ENCODE measurements at places on chromosomes 4 and X.

DNA sequence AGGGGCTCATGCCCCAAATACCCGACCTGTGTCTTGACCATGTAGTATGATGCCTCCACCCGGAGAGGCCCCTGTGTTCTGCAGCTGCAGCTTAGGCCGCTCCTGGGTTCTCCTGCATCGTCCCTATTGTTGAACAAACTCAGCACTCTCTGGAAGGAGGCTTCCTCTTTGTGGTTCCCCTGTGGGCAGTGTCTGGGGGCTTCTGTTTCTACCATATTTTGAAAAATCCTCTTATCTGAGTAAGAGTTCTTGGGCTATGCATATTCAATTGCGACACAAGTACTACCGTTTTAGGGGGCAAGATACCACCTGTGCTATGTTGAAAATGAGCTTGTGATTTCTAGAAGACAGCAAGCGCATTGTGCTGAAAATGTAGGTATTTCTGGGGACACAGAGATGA is 276.6 kb downstream of the DHRSX start:
- DNase-seq: no peak

DNA sequence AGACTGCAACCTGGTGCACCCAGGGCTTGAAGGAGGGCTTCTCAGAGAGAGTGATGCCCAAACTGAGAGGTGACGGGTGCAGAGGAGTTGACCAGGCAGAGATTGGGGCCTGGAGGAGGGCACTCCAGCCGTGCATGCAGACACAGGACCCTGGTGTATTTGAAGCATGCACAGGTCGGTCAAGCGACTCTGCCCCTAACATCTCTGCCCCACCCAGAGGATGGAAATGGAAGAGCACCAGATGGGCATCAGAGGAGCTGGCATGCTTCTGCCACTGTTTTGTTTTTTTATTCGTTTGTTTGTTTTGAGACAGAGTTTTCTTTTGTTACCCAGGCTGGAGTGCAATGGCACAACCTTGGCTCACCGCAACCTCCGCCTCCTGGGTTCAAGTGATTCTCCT is 320.9 kb downstream of the EVC2 start:
- no peak for DNase-seq

- DNase-seq: no peak
Observed at GRCh38 chr4:7460566-7460965, 25.8 kb upstream of the PSAPL1 start.

- no peak for DNase-seq
Observed at GRCh38 chrX:153161952-153162351, 17.1 kb upstream of the MAGEA1 start.

- no peak for DNase-seq
Observed at GRCh38 chr4:105092356-105092755, 54.3 kb upstream of the TET2 start.

DNA sequence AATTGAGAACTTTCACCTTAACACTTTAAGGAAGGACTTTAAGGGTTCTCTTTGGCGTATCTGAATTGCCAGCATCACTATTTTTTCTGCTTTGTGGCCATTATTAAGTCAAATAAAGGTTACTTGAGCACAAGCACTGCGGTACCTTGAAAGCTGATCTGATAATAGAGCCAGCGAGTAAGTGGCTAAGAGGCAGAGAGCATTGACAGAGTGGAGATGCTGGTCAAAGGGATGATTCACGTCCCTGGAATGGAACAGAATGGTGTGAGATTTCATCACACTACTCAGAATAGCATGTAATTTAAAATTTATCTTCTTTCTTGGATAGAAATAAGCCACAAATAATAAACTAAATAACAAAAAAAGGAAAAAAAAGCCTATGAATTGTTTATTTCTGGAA is 57.1 kb upstream of the NPFFR2 start:
- peak; percentile 74 for DNase-seq

DNA sequence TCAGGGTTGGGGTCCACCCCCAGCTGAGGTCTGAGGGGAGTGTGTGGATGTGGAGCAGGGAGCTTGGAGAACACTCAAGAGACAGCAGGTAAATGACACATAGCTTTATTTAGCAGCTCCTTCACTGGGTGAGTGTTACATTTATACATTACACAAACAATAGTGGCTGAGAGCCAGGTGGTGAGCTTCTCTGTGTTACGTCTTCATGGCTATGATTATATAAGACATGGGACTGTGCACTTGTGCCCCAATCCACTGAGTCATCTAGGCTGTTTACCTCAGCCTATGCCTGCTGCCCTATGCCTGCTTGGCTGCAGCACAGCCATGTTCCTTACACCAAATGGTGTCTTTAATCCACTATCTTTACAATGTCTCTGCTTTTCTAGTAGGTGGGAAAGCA is 459.6 kb downstream of the AFF2 start:
- DNase-seq: no peak

DNA sequence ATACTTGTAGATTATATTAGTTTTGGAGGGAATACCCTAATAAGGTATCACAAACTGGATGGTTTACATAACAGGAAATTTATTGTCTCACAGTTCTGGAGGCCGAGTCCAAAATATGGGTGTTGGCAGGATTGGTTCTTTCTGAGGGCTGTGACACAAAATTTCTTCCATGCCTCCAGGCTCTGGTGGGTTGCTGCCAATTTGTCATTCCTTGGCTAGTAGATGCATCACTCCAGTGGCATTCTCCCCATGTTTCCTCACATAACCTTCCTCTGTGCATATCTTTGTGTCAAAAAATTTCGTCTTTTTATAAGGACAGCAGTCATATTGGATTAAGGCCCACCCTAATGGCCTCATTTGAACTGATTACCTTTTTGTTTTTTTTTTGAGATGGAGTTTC is 49.3 kb downstream of the APELA start:
- DNase-seq: no peak

- DNase-seq: no peak
Observed at GRCh38 chr4:10326075-10326474, 131.2 kb downstream of the ZNF518B start.

DNA sequence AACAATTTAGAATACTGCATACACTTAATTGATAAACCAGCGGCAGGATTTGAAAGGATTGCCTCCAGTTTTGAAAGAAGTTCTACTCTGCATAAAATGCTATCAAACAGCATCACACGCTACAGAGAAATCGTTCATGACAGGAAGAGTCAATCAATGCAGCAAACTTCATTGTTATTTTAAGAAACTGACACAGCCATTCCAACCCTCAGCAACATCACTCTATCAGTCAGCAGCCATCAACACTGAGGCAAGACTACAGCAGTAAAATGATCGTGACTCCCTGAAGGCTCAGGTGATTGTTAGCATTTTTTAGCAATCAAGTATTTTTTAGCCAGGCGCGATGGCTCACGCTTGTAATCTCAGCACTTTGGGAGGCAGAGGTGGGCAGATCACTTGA is 98.3 kb downstream of the FBXW7 start:
- no peak for DNase-seq

DNA sequence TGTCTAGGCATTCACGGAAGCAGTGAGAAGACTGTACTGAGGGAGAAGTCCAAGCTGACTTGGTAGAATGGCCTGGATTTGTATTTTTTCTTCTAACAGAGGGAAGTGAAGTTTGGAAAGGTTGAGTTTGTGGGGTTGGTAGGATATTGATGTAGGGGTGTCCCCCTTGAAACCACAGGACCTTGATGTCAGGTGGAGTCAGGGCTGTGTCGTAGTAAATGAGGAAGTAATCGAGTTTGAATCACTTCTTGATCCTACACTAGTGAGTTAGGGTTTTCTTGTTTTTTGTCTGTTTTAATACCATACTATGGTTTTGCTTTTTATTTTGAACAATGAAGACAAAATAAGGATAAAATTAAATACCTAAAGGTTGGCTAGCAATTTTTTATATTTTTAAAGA is 30.1 kb upstream of the ANAPC4 start:
- DNase-seq: no peak

DNA sequence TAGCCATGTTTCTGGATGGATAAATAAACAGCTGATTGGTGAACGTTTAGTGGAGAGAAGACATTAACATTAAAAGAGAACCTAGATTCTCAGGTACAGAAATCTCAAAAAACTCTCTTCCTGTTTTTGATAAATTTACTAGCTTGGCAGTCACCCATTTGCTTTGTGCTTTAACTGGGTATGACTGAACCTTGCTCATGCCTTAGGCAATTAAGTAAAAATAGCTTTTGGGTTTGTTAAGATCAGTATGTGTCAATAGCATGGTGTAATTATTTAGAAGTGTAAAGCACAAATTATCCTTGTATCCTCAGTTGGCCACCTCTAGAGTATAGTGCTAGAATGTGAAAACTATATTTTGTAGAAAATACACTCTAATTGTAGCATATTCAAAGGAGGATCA is 200.0 kb downstream of the CFAP299 start:
- no peak for DNase-seq

DNA sequence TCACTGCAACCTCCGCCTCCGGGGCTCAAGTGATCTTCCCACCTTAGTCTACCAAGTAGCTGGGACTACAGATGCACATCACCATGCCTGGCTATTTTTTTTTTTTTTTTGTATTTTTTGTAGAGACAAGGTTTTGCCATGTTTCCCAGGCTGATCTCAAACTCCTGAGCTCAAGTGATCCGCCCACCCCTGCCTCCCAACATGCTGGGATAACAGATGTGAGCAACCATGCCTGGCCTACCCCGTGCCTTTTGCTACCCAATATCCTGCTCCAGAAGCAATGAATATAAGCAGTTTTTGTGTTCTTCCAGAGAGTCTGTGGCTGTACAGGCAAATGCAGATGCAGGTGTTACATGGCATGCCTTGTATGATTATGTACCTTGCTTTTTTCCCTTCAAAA is 50.5 kb downstream of the TBC1D14 start:
- no peak for DNase-seq

DNA sequence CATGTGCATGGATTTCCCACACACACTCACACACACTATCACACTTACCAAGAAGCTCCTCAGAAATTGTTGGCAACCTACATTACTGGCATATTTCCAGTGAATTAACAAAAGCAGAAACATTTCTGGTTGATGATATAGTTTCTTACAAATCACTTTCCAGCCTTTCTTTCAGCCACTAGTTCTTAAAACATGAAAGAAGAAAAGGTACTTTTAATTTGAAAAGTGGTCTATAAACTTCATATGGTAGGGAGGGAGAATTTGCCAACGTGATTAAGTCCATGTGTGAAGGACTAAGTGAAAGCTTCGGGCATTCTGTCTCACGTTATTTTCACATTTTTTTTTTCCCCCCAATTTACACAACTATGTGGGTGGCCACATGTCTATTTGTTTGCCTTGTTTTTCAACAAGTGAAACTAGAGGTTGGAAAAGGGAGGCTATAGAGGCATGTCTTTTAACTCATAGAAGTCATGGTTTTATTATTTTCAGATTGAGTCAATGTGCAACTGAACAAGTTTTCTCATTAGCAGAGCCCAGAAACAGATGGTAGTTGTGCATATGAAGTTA is 832.1 kb upstream of the INTU start:
- no peak for DNase-seq
